ENCODE measurements at places on chromosomes 5 and 9.
A peak's percentile ranks its signal among the peaks of the same experiment; 100 is the strongest.

GRCh38 chr9:134986957-134987356, 69.2 kb upstream of the FCN1 start:
- DNase-seq, result no peak

GRCh38 chr5:120062515-120062917, 401.6 kb upstream of the PRR16 start:
- DNase-seq, result peak; percentile 76

GRCh38 chr5:157038568-157039187, 20.2 kb downstream of the HAVCR1 start:
- peak; percentile 33 for DNase-seq

DNA sequence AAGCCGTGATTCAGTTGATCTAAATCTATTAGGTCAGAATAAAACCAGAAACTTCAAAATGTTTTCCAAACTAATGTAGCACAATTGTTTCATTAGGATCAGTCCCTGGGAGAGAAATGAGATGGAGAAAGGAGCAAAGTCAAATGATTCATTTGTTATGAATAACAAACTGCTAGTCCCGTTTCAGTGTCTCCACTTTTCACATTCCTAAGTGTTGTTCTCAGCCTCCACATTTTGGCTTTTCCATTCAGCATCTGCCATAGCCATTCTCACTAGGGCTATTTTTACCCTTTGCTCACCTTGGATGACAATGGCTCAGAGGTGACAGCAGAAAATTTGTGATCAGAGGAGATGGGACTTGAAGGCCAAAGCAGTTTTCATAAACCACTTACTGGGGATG, 314.1 kb upstream of the KIF2A start:
- no peak for DNase-seq

GRCh38 chr5:169307646-169308045, 6.7 kb upstream of the SLIT3 start:
- no peak for DNase-seq

DNA sequence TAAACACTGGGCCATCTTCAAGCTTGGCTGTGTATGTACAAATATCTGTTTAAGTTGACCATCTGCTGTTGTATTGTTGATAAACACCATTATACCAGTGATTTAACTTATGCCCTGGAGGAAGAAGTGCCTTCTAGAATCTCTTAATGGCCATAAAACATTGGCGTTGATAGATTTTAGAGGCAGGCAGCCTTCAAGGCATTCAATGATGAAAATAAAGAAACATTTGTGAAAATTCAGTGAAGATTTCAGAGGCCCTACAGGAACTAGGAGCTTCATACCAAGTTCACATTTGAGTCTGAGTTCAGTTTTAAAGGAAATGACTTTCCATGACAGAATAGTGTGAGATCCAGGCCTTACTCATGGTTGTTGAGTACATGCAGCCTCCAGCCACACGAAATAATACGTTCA, 52.2 kb downstream of the MAP1B start:
- DNase-seq, result peak; percentile 67

DNA sequence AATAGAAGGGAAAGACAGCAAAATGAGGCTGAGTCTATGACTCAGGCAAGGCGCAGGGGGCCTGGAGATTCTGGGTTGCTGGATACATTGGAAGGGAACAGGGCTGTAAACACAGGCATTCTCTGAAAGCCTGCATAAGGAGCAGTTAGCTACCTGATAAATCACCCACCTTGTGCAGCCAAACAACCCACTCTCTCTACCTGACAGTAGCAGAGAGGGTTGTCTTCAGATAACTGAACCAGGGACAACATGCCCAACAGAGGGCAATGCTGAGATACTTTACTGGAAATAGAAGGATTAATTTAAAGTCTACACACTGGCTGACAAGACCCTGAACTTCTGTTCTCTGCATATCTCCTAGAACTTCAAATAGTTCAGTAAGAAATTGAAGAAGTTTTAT, 161.6 kb downstream of the KCTD16 start:
- no peak for DNase-seq

GRCh38 chr5:54838843-54839242, 146.6 kb downstream of the ESM1 start:
- no peak for DNase-seq

DNA sequence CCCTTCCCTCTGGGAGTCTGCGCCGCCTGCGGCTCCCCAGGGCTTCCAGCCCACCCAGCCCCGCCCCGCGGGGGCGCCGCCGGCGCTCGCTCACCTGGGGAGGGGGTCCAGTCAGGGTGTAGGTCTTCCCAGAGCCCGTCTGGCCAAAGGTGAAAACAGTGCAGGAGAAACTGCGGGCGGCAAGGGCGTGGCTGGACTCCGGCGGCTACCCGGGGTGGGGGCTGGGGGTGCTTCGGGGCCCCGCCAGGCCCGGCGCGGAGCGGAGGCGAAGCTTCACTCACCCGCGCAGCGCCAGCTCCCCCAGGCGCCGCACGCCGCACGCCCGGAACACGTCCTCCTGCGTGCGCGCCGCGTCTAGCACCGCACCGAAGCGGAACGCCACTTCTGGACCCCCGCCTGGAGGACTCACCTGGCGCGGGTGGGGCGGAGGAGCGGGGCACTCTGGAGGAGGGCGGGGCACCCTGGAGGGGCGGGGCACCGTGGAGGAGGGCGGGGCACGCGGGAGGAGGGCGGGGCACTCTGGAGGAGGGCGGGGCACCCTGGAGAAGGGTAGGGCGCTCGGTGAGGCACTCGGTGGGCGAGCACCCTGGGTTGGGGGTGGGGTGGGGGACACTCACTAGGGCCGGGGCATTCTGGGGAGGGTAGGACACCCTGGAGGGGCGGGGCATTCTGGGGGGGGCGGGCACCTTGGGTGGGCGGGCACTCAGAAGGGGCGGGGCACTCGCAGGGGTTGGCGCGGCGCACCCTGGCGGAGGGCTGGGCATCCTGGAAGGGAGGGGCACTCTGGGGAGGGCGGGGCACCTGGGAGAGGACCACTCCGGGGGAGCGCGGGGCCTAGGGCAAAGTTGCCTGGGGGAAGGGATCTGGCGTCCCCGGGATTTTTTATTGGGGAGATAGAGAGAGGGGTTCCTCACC, 814 bp downstream of the KIF12 start:
- DNase-seq, result peak; percentile 19

GRCh38 chr9:125145425-125145824, 2.1 kb upstream of the SCAI start:
- no peak for DNase-seq

DNA sequence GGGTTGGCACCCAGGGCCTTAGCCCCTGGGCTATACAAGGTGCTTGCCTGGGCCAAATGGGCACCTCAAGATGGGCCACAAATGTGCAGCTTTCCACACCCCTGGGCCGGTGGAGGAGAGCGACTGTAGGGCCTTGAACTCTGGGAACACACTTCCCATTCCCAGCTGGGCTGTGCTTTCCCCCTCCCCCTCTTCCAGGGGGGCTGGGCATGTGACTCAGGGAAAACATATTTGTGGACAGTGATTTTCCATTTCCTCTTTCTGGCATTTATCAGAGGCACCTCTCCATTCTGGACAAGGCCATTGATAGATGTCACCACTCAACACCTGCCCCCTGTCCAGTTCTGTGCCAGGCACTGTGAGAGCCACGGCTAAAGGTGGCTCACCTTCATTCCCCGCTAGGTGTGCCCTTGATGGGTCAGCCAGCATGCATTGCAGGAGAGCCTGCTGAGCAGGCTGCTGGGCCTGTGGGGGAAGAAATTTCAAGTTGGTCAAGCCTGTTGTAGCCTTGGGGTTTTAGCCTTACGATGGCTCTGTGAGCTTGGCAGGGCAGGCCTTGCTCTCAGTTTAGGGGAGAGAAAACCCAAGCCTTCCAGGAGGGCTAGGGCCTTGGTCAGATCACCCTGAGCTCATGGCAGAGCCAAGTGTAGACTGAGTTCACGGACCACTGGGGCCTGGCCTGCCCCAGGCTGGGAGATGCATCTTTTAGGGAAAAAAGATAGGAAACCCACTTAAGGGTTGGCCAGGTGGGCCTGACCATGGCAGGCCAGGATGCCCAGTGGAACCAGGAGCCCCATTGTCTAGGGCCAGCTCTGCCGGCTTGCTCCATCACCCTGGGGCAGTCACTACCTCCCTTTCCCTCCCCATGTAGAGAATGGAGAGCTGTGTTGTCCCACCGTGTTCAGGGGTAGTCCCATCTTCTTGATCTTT, 113.9 kb downstream of the DAB2IP start:
- peak; percentile 82 for DNase-seq

- DNase-seq, result peak; percentile 34
These were observed 833 bp downstream of the C5orf24 start for GRCh38 chr5:134846641-134846960.

GRCh38 chr5:85108471-85108870, 723.8 kb upstream of the EDIL3 start:
- DNase-seq, result no peak

DNA sequence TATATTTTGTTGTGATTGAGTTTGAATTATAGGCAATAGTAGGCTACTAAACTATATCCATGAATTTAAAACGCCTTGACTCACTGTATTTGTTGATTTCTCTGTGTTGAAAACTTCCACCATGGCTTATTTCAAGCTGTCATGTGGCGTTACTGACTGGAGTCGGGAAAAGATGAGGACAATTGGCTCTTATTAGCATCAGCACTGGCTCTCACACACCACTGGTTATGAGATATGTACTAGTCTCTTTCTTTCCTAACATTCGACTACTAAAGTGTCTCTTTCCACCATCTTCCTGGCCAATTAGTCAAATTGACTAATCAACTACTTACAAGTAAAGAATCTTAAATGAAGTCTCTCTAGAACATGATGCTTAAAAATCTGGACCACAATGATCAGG, 9.1 kb upstream of the DAB2 start:
- no peak for DNase-seq

- DNase-seq, result no peak
These were observed 64.7 kb downstream of the NR3C1 start for GRCh38 chr5:143338658-143339366.

GRCh38 chr5:137516251-137516797, 17.2 kb upstream of the SPOCK1 start:
- no peak for DNase-seq

DNA sequence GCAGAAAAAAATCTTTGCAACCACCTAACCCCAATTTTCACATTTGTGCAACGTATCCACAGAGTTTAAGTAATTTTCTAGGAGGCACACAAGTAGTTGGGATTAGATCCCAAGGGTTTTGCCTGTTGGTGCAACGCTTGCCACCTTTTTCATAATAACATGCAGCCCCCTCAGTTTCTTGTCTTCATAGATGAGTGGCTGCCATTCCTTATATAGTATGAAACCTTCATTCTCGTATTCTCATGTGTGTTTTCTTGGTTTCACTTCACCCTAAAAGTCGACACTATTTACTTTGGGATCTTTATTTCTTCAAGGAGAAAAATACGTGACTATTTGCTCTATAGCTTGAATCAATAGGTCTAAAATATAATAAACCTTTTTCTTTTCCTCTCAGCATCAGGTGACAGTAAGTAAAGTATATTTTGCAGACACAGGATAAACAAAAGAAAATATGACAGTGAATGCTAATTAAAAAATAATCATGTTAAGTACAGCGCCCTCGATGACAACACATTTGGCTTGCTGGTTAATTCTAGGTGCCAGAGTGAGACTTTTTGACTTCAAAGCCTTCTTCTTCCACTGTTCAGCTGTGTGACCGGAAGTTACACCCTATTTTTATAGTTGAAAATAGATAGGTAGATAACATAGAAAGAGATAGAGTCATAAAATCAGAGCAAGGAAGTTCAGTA, 342.8 kb upstream of the CCNG1 start:
- DNase-seq, result no peak

DNA sequence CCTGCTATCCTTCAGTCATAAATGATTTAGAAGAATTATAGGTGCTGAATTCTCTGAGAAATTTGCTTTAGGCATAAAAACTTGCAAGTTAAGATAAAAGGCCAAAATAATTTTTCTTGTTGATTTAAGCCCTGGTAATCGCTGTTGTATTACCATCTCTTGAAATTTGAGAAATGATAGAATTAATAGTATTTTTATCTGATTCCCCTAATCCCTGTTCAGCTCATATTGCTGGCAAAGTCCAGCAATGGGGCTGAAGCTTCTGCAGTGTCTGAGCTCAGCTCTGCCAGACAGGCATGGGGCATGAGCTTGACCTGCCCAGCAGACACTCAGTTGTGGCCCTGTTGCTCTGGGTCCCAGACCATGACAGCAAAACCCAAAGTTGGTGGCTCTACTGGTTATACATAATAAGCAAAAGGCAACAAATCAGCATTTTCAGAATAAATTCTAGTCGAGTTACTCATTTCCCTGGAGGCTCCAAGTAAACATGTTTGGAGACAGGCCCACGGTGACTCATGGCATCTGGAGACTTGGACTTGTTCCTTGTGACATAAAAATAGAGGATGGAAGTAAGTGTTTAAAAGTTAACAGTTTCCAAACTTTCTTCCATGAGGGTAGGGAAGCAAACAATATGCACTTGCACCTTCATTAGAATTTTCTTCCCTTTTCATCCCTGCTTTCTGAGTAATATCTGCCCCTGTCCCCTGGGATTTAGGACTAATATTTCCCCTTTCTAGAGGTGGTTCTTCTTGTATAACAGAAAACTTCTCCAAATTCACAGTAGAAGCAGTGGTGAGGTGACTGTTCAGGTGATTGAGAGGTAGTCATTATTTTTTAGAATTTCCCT, 60.2 kb upstream of the SLC2A8 start:
- DNase-seq, result peak; percentile 99

DNA sequence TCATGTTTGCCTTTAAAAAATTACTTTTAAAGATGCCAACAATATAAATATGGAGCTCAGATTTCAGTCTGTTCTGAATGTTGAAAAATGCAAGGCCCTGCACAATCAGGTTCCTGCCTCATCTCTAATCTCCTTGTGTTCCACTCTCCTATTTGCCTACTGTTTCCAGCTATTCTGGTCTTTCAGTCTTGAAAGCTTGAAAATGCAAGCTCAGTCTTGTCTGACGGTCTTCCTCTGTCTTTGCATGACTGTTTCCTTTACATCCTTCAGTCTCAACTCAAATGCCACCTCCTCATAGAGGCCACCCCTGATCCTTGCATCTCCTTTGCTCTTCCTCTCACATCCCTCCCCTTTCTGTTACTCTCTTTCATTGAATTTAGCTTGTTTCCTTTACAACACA, 354.9 kb downstream of the KIF4B start:
- DNase-seq, result no peak
